ENCODE measurements at places on chromosomes 3 and 15.

DNA sequence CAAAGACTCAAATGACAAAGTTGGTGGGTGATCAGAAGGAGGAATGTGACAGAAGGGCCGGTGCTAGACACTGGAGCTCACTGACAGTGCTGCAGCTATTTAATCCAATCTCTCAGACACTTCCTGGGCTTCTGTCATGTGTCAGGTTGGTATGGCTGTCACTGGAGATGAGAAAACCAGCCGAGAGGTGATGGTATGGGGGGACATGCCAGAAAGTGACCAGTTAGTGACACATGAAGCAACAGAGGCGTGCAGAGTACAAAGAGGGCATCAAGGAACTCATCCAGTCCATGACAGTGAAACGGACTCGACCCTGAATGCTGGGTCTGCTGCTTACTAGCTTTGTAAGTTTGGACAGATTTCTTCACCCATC is 219.5 kb downstream of the CADPS start:
- DNase-seq = no peak

- peak; percentile 9 for DNase-seq
These were observed 40.8 kb downstream of the POLR2M start for GRCh38 chr15:57747206-57747896.

GRCh38 chr3:173253471-173253870 is 112.4 kb upstream of the SPATA16 start:
- DNase-seq = no peak

- no peak for DNase-seq
These were observed 315.9 kb upstream of the TBL1XR1 start for GRCh38 chr3:177512945-177513814.

DNA sequence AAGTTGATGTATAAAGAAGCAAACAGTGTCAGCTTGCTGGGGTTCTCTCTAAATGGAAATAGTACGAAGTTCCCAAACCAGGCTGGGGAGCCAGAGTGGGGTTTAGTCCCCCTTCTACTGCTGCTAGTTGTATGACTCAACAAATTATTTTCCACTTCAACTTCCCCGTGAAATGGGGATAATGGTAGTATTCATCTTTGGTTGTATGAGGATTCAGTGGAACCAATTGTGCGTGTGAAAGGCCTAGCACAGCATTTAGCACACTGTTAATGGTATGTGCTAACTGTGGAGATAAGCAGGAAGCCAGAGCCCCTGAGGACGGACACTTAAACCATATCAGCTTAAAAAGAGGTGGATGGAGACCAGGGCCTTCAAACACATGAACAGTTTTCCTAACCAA is 4.2 kb downstream of the SORD start:
- DNase-seq = no peak

- no peak for DNase-seq
These were observed 161.8 kb downstream of the EDEM1 start for GRCh38 chr3:5349343-5349742.

- DNase-seq = peak; percentile 47
These were observed 223.2 kb downstream of the MBNL1 start for GRCh38 chr3:152491922-152492321.

DNA sequence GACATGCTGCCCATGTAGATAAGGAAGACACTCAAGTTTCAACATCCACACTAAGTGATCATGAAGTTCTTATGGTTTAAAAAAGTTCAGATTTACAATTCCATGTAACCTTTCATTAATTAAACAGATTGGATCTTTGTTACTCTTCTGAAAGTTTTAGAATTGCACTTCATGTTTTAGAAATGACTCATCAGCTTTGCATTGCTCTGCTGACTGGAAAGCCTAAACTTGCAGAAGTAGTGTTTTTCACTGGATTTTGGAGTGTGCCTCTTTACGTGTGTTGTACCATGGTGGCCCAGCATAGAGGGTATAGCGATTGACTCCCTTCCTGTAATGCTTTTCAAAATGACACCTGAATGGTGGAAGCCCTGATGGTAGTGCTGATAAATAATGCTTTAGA is 157.9 kb downstream of the BBX start:
- DNase-seq = peak; percentile 8

DNA sequence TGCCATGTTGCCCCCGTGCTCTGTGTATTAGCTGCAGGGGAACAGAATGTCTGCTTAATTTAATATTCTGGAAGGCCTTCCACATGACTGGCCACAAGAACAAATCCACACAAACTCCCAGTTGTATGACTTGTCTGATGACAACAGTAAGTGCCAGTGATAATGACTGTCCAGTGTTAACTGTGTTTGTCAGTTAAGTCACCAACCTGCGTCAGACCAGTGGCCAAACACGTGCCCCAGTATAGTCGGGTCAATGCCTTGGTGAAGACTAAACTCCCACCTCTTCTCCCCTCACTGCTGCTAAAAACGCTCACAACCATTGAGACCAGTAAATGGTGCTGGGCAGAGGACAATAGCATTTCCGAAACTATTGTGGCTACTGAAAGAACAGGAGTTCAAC is 9.8 kb upstream of the ATP13A5 start:
- DNase-seq = no peak

DNA sequence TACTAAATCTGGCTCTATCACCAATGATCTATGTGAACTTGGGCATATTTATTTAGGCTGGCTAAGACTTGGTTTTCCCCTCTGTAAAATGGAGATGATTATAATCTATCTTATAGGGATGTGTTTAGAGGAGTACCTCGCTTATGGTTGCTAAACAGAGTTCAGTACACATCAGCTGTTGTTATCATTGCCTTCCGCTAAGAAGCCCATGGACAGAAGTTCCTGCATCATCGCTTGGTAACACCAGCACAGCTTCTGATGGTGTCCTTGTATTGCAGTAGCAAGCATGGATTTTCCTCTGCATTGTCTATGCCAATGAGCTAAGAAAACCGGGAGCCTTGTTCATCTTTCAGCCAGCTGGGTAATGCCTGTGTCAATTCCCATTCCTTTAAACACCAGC is 73.1 kb upstream of the LRTM1 start:
- no peak for DNase-seq

DNA sequence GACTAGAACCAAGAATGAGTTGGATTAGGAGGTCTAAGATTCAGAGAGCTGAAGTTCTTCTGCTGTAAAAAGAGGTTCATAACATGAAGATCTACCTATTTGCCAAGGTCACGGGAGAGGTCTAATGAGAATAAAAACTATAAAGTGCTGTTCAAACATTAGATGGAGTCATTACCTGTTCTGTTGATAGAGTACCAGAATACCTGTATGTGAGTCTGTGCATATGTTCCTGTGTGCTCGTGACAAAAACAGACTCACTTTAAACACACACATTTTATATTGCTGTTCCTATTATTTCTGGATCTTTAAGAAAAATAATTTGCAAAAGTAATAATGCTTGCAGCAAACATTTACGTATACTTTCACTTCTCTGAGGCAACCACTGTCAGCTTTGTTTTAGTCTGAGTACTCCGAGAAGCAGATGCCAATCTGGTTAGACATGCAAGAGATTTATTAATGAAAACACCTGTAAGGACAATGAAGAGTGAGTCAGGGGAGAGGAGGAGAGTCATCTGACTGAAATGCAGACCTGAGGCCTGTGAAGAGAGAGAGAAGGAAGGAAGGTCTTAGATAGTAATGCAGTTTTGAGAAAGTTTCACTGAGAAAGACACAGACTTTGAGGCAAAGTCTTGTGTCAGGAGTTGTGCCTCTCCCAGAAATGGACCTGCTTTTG is 221.2 kb downstream of the SQOR start:
- no peak for DNase-seq

- peak; percentile 5 for DNase-seq
These were observed 22.6 kb upstream of the SCG3 start for GRCh38 chr15:51658664-51659063.

DNA sequence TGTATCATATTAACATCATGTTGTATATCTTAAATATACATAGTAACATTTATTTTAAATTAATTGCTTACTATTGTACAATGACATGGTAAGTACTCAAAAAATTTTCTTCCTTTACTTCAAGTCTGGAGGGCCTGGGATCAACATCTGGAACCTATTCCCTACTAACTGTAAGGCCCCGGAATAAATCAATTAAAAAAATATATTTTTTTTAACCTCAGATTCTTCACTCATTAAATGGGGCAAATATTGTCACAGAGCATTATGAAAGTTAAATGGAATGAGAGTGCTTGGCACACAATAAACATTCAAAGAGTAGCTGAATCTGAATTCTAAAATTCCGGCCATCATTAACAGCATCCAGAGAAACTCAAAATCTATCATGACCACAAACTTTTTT is 16.5 kb downstream of the GSK3B start:
- DNase-seq = no peak

DNA sequence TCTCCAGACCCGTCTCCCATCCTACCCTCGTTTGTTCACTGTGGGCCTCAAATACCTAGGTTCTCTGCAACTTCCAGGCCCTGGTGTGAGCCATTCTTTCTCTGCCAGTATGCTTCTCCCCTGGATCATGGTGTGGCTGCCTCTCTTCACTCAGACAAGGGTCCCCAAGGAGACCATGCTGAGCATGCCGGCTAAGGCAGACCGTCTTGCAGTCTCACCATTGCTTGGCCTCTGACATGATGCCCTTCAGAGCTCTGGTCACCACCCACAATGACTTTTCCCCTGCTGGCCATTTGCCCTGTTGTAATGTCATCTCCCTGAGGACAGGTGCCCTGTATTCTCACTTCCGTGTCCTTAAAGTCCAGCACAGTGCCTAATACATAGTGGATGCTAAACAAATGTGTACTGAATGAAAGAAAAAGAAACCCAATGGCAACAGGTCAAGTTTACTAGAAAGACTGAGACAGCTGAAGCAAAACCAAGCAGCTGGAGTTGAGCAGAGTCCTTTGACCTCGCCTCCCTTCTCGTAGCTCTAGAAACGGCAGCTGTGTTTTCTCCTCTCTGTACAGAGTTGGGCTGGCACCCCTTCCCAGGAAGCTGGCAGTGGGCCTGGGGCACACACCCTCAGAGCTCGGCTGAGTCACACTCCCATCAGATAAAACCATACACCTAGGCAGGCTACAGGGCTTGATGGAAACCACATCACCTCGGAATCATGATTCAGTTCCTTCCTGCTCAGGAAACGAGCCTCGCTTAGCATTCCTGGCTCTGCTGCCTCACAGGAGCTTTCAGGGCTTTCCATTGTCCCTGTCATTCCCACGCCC is 8.6 kb downstream of the TLR9 start:
- DNase-seq = no peak

DNA sequence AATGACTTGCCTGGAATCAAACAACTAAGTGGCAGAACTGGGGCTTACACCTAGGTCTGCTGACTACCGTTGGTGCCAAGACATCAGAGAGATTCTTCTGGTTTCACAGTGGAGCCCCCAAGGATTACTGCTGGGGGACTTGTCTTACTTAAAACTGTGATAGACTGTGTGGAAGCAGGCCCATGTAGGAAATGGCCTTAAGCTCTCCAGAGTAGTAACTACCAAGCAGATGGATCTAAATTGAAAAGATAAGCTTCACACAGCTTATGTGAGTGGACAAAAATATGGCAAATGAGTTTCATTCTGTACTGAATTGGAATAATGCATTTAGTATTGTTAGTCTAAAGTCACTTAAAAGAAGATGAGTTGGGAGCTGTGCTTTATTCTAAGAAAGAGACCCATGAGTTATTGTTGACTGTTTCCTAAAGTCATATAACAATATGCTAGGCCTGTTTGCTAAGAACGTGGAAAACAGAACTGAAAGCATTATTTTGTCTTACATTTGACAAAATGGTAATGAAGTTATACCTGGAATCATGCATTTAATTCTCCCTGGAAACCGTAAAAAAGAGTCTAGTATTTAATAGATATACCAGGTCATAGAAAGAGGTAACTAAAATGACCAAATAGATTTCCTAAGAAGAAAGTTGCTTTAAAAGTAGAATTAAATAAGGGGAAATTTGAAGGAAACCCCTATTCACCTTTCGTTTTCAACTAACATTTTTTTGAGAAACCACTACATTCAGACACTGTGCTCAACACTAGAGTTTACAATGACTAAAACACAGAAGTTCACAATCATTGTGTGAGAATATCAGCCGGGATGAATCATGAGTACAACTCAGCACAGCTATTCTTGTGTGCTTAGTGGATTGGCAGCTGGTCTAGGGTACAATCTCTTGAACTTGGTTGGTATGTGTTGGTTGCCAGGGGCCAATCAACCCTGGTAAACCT is 13.0 kb upstream of the MAPK6 start:
- peak; percentile 94 for DNase-seq

DNA sequence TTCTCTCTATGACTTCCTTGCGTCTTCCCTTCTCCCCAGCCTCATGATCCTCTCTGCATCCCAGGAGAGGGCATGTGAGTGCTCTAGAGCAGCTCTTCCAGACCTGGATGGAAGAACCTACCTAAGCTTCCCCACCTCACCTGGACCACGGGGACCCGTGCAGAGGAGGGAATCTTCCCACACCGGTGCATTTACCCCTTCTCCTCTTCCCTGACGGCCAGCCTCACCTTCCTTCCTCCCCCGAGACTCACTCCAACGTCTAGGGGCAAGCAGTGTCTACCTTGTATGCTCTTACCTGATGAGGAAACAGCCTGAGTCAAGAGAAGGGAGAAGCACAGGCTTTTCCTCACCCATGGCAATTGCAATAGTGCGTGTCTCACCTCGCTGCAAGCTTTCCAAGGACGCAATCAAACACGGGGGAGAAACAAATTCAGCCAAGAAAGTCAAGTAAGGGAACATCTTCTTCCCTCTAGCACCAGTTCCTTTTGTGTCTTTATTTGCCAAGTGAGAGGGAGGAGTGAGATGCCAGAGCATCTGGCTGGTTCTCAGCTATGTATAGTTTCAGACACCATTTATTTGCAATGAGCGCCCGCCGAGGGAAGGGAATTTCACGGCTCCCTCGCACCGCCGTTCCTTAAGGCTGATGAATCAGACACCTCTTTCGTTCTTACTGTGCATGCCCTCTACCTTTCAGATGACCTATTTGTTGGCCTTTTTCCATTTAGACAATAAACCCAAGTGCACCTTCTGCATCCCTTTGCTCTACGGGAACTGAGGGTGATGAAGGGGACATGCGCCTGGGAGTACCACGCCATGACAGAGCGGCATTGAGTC is 1.8 kb upstream of the CCR9 start:
- peak; percentile 73 for DNase-seq

GRCh38 chr3:180875124-180875698 is 37.3 kb upstream of the FXR1 start:
- DNase-seq = no peak

DNA sequence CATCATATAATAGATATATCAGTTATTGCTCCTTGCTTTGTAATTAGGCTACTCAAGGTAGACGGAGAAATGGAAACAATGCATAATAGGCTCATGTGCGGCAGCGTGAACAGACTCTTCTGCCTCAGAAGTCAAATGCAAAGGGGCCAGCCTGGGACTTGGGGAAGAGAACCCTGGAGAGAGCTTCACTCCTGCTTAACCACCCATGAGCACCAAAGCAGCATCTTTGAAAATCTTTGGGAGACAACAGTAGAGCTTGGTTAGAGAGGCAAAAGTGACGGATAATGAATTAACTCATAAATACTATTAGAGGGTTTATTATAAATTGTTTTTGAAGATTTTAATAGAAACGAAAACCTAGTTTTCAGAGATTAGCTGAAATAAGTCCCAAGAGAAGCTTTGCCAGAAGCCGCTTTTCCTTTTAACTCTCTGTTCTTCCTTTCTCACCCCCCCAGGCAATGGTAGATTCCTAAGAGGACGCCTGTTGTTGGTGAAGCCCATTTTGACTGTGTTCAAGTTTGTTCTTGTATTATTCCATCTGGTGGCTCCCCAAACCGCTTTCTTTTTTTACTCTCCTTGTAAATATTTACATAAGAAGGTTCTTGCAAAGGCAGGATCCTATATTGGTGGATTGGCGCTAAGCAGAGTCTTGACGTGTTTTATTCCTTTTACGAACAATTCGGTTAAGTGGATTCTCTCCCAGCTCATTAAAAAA is 196.0 kb upstream of the TPRG1 start:
- no peak for DNase-seq

GRCh38 chr15:95972041-95972553 is 358.4 kb upstream of the NR2F2 start:
- peak; percentile 14 for DNase-seq

GRCh38 chr15:88974392-88974791 is 61.2 kb upstream of the MFGE8 start:
- no peak for DNase-seq

Measured in GM12865 (cell line).